ENCODE measurements at places on chromosomes 7 and 10.
A peak's percentile ranks its signal among the peaks of the same experiment; 100 is the strongest.

- no peak for DNase-seq
Observed at GRCh38 chr7:100413889-100414288, 14.6 kb downstream of the ZCWPW1 start.

DNA sequence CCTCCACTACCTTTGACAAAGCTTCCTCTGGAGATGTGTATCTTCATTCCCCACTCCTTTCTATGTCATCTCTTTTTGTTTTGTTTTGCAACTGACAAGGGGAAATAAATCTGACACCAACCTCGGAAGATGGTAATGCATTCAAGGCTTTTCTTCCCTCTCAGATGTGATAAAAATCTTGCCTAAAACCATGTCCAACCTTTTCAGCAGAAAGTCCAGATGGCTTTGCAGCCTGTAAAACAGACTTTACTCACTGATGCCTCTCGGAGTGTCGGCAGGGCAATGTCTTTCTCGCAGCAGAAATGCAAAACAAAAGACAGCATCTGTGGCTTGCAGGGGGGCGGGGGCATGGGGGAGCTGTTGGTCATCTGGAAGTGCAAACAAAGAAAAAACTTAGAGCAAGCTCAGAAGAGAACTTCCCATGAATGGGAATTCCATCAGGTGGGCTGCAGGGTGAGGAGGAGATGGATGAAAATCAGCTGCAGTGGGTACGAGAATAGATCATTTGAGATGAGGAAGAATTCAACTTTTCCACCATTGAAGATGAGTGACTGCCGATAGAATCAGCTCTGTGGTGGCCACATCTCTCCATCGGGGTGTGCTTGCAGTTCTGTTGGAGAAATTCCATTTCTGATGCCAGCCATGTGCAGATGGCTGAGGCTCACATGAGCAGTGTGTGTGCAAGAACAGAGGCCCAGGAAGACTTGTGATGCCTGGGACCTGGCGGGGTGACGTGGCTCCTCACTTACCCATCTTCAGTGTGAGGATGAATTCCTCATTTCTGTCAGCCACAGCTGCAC, 237.7 kb downstream of the WDR37 start:
- DNase-seq: no peak

- no peak for DNase-seq
Observed at GRCh38 chr10:26367771-26368170, 70.4 kb upstream of the APBB1IP start.

DNA sequence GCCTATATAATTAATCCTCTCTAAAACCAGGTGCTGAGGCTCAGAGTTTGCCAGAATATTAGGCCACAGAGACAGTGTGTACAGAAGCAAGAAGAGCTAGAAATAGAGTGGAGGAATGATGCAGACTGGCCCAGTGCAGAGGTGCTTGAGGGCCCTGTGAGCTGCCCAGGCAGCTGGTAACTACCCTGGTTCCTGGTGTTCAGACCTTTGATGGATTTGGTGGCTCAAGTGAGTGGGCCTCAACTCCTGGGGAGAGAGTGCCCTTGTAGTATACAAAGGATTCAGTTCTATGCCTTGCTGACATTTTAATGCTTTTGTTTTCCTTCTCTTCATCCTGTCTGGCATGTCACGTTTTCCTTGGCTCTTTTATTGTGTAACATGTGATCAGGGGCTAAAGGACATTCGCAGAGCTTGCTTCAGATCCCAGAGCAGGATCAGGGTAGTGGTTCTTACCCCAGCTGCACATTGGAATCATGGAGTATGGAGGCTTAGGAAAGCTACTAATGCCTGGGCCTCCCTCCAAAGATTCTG, 20.0 kb downstream of the LRRC4 start:
- no peak for DNase-seq

GRCh38 chr7:140284062-140284461, 107.3 kb upstream of the KDM7A start:
- DNase-seq: no peak

GRCh38 chr7:92520024-92520423, 8.3 kb downstream of the PEX1 start:
- no peak for DNase-seq

DNA sequence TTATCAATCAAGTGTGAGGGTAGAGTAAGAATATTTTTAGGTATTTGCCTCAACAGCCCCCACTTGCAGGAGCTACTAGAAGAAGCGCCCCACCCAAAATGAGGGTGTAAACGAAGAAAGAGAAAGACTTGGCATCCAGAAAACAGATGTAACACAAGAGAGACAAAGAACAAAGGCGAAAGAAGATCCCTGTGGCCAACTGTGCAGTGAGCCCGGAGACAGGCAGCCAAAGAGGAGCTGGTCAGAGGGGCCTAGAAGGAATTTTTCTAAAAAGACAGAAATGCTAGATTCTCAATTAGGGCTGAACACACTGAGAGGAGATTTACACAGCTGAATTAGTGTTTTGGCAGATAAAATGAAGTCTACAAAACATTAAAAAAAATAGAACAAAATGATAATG, 29.6 kb upstream of the EIF5AL1 start:
- DNase-seq: no peak

GRCh38 chr10:47048526-47048905, 137.3 kb downstream of the PTPN20 start:
- DNase-seq: no peak

DNA sequence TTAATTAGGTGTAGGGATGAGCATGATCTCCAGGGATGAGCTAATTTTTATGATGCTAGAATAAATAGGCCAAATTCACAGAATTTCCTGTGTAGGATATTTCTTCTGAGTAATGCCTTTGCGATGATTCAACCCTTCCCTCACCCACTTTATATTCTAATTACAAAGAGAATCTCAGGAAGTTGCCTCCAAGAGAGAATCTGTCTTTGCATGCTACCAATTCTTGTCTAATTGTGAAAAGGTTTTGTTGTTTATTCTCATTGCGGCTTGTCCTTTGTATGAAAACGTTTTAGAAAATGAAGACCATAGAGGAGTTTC, 6.3 kb downstream of the C7orf57 start:
- no peak for DNase-seq

DNA sequence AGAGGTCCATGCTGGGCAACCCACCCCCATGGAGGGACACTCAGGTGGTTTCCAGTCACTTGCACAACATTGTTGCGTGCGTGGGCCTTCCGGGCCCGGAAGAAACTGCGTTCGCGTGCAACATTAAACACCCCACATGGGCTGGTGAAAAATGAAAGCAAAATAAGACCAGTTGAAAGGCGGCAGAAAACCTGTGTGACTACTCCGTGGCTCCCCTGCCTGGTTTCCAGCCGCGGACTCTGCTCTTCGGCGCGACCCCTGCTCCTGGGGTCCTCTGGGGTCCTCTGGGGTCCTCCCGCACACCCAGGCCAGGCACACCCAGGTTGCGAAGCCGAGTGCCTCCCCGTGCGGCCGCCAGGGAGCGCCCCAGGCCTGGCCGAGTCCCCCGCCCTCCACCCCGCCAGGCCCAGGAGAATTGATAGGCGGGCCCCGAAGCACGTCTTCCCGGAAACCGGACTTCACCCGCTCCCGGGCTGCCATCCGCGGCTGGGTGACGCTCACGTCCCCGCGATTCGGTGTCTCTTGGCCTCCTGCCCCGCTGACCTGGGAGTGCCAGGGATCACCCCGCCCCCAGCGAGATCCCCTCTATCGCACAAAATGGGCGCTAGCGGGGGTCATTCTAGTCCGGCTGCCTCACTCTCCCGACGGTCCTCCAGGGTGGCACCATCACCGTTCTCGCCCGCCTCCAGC, 1.9 kb upstream of the SH2D4B start:
- peak; percentile 60 for DNase-seq

DNA sequence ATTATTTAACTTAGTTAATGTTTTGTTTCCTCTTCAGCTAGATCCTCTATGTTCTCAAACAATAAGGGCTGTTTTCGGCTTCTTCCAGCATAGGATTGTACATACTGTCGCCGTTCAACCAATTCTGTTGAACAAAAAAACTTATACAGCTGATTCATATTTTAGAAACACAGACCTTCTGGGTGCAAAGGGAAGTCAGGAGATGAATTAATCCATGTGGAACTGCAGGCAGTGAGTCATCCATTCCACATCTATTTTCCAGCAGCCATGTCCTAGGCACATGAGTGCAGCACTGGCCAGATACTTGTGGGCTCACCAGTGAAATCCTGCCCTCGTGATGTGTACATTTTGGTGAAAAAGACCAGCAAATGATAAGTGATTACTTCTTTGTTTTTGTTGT, 163.2 kb downstream of the JAZF1 start:
- DNase-seq: no peak

- no peak for DNase-seq
Observed at GRCh38 chr7:1311406-1312135, 78.9 kb downstream of the UNCX start.

GRCh38 chr7:155282671-155283070, 15.0 kb upstream of the INSIG1 start:
- DNase-seq: no peak

- DNase-seq: no peak
Observed at GRCh38 chr7:143387156-143387975, 6.2 kb downstream of the ZYX start.

DNA sequence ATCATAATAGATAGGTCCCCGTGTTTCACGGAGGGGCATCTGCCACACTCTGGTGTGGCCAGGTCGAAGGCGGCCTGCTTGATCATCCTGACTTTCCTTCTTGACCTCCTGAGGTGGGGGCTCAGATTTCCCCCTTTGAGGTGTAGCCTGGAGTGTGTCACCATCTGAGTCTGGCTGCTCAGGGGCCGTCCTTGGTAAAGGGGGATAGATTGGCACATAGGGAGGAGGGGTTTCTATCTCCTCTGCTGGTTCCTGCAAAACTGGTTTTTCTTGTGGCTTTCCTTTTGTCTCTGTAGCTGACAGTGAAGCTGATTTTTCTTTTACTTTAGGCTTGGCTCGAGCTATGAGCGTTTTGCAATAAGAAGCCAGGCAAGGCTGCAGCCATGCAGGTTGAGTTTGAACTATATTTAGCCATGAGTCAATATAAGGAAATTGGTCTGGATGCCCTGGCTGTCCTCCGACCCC, 7.1 kb upstream of the ZNF117 start:
- no peak for DNase-seq

- DNase-seq: no peak
Observed at GRCh38 chr10:61188691-61189090, 244.7 kb upstream of the RHOBTB1 start.

DNA sequence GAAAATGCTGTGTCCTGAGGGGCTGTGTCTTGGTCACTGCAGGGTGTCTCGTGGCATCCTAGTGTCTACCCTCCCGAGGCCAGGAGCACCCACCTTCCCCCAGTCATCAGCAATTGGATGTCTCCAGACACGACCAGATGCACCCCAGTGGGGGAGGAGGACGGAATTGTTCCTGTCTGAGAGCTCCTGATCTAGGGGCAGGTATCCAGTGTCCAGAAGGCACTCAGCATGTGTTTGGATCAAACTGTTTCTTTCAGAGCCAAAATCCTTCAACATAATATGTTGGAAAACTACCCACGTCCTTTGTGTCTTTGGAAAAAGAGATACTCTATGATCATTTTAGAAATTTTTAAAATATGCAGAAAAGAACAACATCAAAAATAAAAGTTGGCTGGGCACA, 16.9 kb downstream of the PRKRIP1 start:
- DNase-seq: no peak

DNA sequence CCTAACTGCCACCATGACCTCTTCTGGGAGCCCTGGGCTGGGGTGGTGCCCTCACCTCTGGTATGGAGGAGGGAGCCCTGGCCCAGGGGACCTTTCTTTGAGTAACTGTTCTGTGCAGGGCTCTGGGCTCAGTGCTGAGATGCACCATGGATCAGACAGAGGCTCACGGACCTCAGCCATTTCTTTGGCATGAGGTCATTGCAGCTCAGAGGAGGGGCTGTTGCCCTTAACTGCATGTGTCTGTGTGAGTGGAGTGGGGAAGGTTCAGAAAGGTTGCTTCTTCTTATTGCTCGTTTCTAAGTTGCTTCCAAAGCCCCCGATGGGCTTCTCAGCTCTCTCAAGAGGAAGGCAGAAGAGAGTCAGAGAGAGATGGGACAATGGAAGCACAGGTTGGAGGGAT, 233.9 kb downstream of the RPS24 start:
- DNase-seq: no peak

- DNase-seq: no peak
Observed at GRCh38 chr10:100216006-100216405, 13.4 kb downstream of the CHUK start.

DNA sequence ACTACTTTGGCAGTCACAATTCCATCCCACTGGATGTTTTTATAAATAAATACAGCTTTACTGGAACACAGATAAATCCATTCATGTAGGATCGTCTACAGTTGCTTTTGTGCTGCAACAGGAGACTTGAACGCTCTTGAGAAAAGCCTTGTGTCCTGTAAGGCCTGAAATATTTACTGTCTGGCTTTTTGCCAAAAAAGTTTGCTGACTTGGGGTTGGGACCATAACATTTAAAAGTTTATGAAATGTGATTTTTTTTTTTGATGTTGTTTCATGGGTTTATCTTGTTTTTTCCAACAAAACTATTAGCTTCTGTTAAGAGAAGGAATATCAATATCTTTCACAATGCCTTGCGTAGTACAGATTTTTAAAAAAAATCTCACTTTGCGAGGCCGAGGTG, 71.1 kb upstream of the MINDY3 start:
- no peak for DNase-seq

DNA sequence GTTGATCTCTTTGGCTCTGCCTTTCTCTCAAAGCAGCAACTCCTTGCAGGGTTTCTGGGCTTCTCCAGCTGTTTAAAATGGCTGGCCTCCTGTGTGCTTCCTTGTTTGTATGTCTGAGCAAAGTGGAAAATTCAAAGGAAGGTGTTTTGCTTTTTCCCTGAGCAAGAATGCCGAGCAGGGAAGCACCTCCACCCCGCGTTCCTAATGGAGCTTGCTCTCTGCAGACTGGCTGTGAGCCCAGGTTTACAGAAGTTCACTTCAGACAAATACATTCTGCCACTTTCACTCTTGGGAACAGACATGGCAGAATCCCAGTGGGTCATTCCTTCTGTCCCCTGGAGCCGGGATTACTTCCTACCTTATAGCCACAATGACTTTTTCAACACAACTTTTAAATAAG, 181.8 kb upstream of the AGK start:
- DNase-seq: no peak

DNA sequence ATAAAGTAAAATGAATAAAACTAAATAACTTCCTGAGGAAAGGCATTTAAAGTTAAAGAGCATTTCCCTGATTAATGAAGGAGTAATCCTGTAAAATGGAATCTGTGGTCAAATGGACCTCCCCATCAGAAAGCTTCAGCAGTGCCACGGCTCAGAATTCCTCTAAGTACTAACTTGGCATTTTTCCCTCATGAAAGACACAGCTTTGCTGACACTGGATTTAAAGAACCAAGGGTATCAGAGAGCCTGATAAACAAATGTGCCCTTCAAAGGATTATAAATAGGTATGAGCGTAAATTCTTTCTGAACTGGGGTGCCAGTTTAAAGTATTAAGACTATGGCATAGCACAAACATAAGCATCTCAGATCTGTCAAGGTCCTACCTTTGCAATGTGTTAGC, 24.2 kb upstream of the RNF148 start:
- DNase-seq: no peak

Data from activated T-helper 1 cell treated with anti-CD3 and anti-CD28 coated beads, Interleukin-2, amount 50 U/mL, for 16 hours (primary cell).